ENCODE measurements at places on chromosomes 13 and 19.

GRCh38 chr19:4089400-4089908 is 22.8 kb upstream of the ZBTB7A start:
- DNase-seq = no peak

DNA sequence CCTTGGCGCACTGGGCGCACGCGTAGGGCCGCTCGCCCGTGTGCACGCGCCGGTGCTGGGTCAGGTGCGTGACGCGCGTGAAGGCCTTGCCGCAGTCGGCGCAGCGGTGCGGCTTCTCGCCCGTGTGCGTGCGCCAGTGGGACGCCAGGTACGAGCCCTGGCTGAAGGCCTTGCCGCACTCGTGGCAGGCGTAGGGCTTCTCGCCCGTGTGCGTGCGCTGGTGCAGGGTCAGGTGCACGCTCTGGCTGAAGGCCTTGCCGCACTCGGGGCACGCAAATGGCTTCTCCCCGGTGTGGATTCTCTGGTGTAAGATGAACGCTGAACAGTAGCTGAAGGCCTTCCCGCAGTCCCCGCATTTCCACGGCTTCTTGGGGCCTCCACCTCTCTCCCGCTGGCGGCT is 7.0 kb downstream of the ZNF835 start:
- no peak for DNase-seq

GRCh38 chr13:113545455-113545930 is 39.1 kb upstream of the TFDP1 start:
- no peak for DNase-seq

DNA sequence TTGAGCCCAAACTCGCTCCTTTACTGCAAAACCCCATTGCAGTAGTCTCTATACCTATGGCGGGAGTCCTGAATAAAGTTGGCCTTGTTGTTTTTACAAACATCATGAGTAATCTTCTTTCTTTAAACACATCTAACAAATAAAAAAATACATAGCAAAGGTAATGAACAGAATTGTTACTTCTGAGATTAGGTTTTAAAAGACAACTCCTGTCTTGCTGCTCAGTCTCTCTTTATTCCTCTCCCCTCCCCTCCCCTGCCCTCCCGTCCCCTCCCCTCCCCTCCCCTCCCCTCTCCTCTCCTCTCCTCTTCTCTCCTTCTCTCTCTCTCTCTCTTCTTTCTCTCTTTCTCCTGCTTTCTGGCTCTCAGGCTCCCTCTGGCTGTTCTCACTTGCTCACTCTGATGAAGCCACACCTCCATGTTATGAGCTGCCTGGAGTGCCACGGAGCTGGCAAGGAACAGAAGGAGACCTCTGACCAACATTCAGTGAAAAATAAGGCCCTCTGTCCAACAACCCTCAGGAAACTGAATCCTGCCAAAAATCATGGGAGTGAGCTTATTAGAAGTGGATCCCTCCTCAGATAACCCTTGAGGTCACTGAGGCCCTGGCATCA is 300.7 kb upstream of the MIR17HG start:
- DNase-seq = no peak

- DNase-seq = no peak
These were observed 54.2 kb downstream of the PCDH9 start for GRCh38 chr13:67175836-67176459.

DNA sequence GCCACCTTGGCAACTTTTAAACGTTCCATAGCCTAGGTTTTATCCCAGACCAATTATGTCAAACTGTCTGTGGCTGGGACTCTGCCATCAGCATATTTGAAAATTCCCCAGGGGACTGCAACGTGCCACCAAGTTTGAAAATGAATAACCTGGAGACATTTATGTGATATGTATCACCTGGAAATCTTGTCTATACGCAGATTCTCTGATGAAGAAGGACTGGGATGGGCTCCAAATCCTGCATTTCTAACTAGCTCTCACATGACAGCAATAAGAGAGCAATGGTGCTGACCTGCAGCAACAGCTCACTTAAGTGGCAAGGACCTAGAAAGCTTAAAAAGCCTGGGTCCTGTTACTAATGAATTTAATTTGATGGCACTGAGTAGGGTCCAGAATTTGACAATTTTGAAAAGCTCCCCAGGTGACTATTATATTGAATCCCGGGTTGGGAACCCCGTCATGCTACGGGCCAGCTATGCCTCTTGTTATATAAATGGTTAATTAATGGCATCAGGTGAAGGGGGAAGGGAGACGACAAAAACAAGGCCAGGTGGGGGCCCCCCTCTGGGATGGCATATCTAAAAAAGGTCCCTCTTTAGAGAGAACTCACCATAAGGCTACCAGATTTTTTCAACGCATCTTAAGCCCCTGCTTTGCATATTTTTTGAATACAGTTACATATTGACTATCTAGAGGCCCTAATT is 213.7 kb downstream of the ZIC5 start:
- no peak for DNase-seq

- DNase-seq = peak; percentile 79
These were observed 12.4 kb downstream of the PRKD2 start for GRCh38 chr19:46704379-46705076.

DNA sequence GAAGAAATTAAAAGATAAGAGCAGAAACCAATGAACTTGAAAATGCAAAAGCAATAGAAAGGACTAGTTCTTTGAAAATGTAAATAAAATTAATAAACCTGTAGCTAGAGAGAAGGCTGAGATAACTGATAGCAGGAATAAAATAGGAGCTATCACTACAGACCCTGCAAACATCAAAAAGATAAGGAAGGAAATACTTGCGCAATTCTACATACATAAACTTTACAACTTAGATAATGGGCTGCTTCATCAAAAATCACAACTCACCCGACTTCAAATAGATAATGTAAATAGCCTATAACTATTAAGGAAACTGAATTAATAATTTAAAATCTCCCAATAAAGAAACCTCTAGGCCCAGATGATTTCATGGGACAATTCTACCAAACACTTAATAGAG is 3.5 kb upstream of the ATP4B start:
- DNase-seq = no peak

GRCh38 chr19:13884726-13885591 is 8.0 kb downstream of the NANOS3 start:
- DNase-seq = no peak

DNA sequence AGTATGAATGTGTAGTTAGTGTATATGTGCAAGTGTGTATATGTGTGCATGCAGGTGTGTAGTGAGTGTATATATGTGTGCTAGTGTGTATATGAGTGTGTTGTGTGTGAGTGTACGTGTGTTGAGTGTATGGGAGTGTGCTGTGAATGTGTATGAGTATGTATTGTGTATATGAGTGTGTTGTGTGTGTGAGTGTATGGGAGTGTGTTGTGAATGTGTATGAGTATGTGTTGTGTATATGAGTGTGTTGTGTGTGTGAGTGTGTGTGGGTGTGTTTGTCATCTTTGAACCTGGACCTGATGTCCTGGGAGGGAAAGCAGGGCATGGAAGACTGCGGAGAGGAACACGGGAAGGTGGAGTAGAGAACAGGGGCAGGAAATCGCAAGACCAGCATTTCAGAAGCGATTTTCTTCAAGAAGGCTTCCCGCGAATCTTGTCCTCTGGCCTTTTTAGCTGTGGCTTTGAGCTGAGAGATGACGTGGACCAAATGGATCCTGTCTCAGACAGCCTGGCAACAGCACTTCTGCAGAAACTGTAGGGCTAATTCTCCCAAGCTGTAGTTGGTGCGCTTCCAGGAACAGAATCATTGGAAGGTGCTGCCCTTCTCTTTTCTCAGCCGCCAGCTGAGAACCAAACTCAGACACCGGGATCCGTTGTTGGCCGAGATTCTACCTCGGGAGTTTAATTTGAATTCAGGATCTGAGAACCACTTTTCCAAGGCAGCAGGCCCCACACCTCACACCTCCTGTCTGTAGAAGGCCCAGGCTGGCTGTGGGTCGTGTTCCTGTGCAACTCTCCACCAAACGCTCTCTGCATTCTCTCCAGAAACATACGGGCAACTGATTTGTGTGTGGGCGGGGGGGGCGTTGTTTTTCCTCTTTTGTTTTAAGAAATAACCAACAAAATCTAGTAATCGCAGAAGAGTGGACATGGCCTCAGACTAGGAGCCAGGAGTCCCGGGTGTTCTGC is 94.7 kb upstream of the RAP2A start:
- no peak for DNase-seq

GRCh38 chr13:28384789-28385188 is 110.1 kb downstream of the FLT1 start:
- no peak for DNase-seq

DNA sequence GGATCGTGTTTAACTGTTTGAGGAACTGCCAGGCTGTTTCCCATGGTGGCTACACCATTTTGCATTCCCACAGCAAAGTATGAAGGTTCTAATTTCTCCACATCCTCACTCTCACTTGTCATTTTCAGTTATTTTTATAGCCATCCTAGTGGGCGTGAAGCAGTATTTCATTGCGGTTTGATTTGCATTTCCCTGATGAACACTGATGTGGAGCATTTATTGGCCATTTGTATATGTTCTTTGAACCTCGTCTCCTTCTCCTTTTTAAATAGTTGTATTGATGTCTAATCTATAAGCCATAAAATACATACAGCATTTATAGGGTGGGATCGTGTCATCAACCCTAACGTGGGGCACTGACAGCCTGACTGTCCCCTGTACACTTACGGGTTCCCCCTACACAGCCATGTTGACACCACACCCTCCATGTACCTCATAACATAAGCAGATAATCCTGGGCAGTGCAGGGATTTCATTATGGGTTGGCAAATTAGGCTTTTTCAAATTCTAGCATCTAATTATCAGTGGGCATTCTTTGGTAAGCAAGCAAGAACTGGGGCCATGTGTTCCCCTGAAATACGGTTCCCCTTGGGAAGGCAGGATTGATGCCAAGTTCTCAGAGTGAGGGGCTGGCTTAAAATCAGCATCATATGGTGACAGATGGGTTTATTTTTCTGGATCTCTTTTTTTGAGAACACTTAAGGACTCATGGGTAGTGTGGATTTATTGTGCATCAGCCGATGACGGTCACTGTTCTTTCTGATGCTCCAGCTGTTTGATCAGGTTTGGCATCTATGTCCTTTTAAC is 11.6 kb upstream of the ZBTB45 start:
- no peak for DNase-seq

DNA sequence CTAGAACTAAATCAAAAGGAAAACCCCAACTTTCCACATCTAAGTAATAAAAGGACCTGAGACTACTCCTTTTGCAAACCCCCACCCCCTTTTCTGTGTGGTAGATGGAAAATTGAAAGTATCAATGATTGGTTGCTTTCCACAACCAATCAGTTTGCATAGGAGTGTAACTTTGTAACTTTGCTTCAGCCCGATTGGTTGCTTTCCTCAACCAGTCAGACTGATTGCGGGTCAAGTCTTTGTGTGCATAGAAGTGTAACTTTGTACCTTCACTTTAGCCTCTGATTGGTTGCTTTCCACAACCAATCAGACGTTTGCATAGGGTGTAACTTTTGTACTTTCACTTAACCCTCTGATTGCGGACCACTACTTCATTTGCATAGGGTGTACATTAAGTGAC is 8.0 kb upstream of the B3GLCT start:
- DNase-seq = no peak

GRCh38 chr13:106599875-106600797 is 32.2 kb upstream of the ARGLU1 start:
- DNase-seq = no peak

DNA sequence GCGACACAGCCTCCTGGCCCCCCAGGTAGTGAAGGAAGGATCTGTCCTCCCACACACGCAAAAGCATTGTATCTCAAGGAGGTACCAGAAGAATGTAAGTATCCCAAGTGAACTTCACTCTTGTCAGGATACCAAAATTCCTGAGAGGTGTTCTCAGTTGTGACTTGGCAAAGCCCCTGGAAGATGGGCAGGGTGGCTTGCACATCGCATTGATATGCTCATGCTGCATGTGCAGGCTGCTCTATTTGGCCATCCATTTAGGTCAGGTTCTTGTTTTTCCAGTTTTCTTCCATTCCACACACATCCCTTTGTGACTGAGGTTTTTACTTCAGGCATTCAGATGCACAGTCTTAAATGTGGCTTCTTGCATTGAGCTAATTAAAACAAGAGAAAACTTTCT is 382.8 kb downstream of the FOXO1 start:
- DNase-seq = no peak

DNA sequence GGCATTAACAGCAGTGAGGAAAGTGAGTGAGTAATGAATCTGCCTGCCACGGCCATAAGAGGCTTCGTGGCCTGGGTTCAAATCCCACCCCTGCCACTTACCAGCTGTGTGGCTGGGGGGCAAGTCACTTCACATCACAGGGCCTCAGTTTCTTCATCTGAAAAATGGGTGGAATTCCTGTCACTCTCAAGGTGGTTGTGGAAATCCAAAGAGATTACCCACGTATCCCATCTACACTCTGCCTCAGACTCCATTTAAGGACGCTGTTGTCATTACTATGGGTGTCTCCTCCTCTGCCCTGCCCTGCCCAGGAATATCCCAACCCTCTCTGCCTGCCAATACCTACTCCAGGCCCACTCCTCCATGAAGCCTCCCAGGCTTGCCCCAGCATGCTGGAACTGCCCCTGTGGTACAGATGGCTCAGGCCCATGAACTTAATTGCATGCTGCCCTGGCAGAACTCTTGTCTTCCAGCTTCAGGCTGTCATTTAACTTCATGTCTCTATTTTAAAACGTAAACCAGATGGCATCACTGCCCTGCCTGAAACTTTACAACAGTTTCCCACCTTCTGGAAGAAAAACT is 3.1 kb downstream of the GIPC1 start:
- no peak for DNase-seq

- no peak for DNase-seq
These were observed 1156.5 kb downstream of the OLFM4 start for GRCh38 chr13:54185101-54185500.

DNA sequence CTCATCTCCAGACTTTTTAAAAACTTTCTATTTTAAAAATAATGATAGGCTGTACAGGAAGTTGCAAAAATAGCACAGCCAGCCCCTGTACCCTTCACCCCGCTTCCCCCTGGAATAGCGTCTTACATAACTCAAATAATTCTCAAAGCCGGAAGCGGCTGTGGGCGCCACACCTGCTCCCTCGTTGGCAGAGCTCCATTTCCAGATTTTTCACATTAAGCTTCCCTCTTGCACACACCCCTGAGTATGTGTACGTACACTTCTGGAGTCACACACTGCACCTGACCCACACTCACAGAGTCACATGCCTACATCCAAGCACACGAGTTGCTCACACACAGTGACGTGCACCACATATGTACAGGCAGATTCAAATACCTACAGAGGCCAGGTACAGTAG is 24.9 kb upstream of the DPP9 start:
- DNase-seq = no peak

- DNase-seq = no peak
These were observed 67.7 kb upstream of the STARD13 start for GRCh38 chr13:33353210-33353609.

- DNase-seq = peak; percentile 7
These were observed 25.0 kb downstream of the ERCC5 start for GRCh38 chr13:102870677-102871415.

GRCh38 chr19:5030136-5030820 is 61.4 kb downstream of the KDM4B start:
- DNase-seq = no peak

DNA sequence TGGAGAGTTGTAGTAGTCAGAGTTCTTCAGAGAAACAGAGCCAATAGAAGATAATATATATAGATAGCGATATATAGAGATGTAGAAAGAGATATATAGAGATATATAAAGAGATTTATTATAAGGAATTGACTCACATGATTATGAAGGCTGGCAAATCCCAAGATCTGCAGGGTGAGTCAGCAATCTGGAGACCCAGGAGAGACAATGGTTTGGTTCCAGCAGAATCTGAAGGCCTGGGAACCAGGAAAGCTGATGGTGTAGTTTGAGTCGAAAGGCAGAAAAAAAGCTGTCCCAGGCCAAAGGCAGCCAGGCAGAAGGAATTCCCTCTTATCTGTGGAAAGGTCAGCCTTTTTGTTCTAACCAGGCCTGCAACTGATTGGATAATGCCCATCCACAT is 194.1 kb downstream of the NUFIP1 start:
- no peak for DNase-seq

GRCh38 chr19:29630655-29631054 is 24.6 kb downstream of the POP4 start:
- no peak for DNase-seq

Data from activated naive CD8-positive, alpha-beta T cell treated with anti-CD3 and anti-CD28 coated beads, Interleukin-2, amount 50 U/mL, for 16 hours (primary cell).